ENCODE measurements at places on chromosomes 5 and 9.

- no peak for DNase-seq
These were observed 1638.5 kb upstream of the C9orf72 start for GRCh38 chr9:29211580-29212396.

GRCh38 chr5:159640446-159640845 is 275.8 kb upstream of the ADRA1B start:
- no peak for DNase-seq

GRCh38 chr5:142627383-142628217 is 58.3 kb downstream of the FGF1 start:
- no peak for DNase-seq

DNA sequence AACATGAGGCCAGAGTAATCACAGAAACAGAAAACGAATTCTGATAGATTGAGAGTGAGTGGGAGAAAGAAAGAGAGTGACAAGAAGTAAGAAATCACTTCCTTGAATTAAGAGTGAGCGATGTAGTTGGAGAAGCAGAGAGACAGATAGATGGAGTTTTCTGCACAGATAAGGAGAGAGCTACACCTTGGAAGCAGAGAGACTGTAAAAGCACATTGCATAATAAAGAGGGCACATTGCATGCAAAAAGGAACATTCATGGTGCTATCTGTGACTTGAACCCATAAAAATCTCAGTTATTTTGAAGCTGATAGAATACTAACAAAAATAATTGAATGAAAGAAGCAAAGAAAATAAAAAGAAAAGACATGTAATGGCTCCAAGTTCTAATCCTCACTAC is 943.8 kb downstream of the NR2F1-AS1 start:
- no peak for DNase-seq

DNA sequence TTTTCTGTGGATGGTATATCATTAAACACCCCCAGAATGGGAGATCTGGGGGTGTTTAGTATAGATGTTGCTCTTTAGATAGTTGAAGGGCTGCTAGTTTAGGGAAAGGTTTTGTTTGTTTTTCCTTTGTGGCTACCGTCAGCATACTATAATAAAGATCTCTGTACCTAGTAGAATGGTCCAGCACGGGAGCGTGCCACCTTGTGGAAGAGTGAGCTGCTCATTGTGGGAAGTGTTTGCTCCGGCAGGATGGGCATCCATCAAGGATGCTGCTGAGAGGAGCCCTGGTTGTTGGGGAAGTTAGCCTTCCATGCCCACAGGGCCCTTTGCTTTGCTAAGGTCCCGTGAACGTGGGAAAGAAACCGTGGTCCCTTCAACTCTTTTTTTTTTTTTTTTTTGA is 113.1 kb downstream of the LIFR start:
- DNase-seq, result no peak

GRCh38 chr5:146103594-146103993 is 1.8 kb downstream of the PLAC8L1 start:
- DNase-seq, result no peak

- no peak for DNase-seq
These were observed 2.3 kb downstream of the EFNA5 start for GRCh38 chr5:107668154-107669095.

- DNase-seq, result no peak
These were observed 533.0 kb downstream of the BNC2 start for GRCh38 chr9:16337322-16338029.

GRCh38 chr5:64505769-64506566 is at the start of gene RGS7BP:
TSS of gene RGS7BP (plus strand) at chr5:64506015. CDS start at chr5:64506625, 610 bp downstream.
- no peak for DNase-seq

DNA sequence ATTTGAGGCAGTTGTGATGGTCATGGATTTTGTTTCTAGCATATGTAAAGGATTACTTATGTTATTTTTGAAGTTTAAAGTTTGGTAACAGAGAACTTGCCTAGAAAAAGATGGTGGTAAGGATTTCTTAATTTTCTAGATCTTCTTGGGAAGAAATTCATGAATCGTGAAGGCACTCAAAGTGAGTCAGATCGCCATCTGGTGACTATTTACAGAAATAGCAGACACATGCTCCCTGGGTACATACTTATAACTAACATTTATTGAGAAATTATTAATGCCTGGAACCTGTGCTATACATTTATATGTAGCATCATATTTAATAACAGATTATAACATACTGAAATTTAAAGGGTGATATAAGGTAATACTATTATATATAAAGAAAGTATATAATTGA is 299.7 kb downstream of the IZUMO3 start:
- DNase-seq, result no peak

DNA sequence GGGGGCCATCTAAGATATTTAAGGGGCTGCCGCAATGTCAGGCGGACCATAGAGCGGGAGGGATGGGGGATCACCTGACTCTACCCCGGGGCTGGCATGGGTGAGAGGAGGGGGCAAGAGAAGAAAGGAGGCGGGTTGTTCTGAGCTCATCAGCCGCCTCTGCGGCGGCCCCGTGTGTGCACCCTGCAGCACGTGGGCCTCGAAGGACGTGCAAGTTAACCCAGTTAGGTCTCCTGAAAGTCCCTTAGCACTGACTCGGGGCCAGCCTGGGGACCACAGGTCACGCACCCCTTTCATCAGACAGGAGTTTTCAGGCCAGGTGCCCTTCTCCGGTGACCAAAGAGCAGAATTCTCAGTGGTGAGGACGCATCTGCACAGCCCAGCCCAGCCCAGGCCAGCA is 58.0 kb downstream of the UBE2QL1 start:
- no peak for DNase-seq

DNA sequence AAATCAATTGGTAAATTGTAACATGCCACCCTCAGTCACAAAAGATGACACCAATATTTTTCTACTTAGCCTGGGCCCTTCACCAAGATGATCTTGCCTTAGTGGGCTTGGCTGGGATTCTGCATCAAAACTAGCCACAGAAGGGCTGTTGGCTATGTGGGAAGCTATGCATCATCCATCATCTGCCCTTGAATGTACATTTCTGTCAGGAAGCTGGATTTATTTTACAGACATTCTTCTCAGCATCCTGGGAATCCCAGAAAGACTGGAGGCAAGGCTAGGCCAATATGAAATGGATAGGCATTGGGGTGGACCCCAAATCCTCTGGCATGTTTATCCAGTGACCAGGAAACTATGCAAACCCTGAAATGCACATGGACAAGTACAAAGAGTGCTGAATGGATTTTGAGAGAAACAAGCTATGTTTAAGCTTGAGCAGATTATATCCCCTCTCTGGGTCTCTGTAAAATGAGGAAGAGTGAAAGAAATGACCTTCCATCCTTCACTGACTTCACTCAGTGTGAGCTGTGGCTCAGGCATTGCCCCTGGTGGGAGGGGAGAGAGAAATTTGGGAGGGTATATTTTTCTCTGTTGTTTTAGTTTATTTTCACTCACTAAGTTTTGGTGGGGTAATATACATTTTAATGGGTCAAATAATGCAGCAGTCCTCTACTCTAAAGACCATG is 283.6 kb downstream of the EBF1 start:
- no peak for DNase-seq

- DNase-seq, result no peak
These were observed 471.1 kb upstream of the MPDZ start for GRCh38 chr9:13750639-13751038.
